ENCODE measurements at places on chromosomes 1 and 21.

DNA sequence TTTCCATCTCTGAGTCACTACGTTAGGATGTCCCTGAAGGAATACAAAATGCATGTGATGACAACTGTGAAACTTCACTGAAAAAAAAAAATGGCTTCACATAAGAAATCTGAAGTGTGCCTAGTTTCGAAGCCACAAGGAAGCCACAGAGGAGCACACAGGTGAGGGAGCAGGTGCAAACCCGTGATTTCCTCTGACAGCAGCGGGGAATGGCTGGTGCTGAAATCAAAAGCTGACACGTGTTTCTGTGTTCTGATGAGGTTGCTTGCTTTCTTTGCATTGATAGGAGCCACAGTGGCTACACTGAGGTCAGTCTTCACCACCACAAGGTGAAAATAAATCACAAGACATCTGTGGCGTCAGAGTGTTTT, 105.7 kb upstream of the TLR5 start:
- H3K4me1 ChIP-seq, result no peaks in the 10 kb centered on the region
- DNase-seq, result no peak
- H3K27ac ChIP-seq, result no peak overlapping the region
- no peak overlapping the region for H3K4me3 ChIP-seq

GRCh38 chr1:8815582-8816151, 1.8 kb downstream of the RERE start:
- peaks cover 65% of the 10 kb centered on the region for H3K4me1 ChIP-seq
- H3K36me3 ChIP-seq, result no peaks in the 10 kb centered on the region
- H3K27ac ChIP-seq, result peak overlapping the region; percentile 97
- H3K27me3 ChIP-seq, result no peaks in the 10 kb centered on the region

DNA sequence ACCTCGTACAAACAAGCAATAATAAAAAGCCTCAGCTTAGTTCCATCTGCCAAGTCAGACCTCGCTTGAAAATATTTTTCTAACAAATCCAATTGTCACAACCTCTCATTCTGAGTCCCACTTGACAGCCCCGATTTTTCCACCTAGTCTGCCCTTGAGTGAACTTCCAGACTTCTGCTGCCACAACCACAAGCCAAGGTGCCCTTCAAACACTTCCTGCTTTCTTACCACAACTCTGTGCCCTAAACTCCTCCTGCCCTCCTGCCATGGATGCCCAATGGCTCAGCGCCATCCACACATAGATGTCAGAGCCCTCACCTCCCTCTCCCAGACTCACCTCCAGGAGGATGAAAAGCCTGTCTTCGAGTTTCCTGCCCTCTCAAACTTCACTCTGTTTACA, 3.9 kb downstream of the TMPRSS2 start:
- no peak overlapping the region for H3K27ac ChIP-seq
- DNase-seq, result no peak
- no peaks in the 10 kb centered on the region for H3K27me3 ChIP-seq
- no peak overlapping the region for H3K4me3 ChIP-seq

- H3K36me3 ChIP-seq, result no peaks in the 10 kb centered on the region
- no peak for DNase-seq
- peak overlapping the region; percentile 16 for H3K4me3 ChIP-seq
- no peaks in the 10 kb centered on the region for H3K27me3 ChIP-seq
- H3K4me1 ChIP-seq, result peaks cover 20% of the 10 kb centered on the region
- H3K27ac ChIP-seq, result peak overlapping the region; percentile 89
These were observed 206.8 kb upstream of the TMEM51 start for GRCh38 chr1:14946684-14947238.

DNA sequence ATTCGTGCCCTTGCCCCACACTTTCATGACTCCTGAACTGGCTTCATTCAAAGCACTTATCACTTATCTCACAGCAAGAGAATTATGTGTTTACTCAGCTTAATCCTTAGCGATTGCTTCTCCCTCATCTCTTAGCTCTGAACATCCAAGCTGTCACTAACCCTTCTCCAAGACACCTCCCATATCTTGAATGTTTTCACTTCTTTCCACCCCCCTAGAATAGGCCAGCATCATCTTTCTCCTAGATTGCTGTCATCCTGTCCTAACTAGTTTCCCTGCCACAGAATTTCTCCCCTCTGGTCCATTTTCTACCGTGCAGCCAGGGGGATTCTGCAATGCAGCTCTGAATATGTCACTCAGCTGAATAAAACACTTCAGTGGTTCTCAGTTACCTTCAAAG, 68.6 kb upstream of the SPATA6 start:
- no peak overlapping the region for H3K27ac ChIP-seq
- no peaks in the 10 kb centered on the region for H3K36me3 ChIP-seq
- no peak overlapping the region for H3K4me3 ChIP-seq
- no peaks in the 10 kb centered on the region for H3K27me3 ChIP-seq
- DNase-seq, result no peak
- no peaks in the 10 kb centered on the region for H3K4me1 ChIP-seq

- peaks cover 30% of the 10 kb centered on the region for H3K4me1 ChIP-seq
- no peak overlapping the region for H3K4me3 ChIP-seq
These were observed 12.3 kb downstream of the BTG2 start for GRCh38 chr1:203317429-203318228.

- no peak for DNase-seq
- no peak overlapping the region for H3K27ac ChIP-seq
- no peak overlapping the region for H3K4me3 ChIP-seq
- H3K27me3 ChIP-seq, result no peaks in the 10 kb centered on the region
- H3K4me1 ChIP-seq, result peaks cover 22% of the 10 kb centered on the region
These were observed 37.3 kb downstream of the TMEM53 start for GRCh38 chr1:44636688-44637598.

GRCh38 chr1:197958438-197959305, 41.5 kb downstream of the LHX9 start:
- no peaks in the 10 kb centered on the region for H3K4me1 ChIP-seq
- no peak for DNase-seq
- no peak overlapping the region for H3K4me3 ChIP-seq
- H3K27ac ChIP-seq, result no peak overlapping the region
- H3K27me3 ChIP-seq, result no peaks in the 10 kb centered on the region

DNA sequence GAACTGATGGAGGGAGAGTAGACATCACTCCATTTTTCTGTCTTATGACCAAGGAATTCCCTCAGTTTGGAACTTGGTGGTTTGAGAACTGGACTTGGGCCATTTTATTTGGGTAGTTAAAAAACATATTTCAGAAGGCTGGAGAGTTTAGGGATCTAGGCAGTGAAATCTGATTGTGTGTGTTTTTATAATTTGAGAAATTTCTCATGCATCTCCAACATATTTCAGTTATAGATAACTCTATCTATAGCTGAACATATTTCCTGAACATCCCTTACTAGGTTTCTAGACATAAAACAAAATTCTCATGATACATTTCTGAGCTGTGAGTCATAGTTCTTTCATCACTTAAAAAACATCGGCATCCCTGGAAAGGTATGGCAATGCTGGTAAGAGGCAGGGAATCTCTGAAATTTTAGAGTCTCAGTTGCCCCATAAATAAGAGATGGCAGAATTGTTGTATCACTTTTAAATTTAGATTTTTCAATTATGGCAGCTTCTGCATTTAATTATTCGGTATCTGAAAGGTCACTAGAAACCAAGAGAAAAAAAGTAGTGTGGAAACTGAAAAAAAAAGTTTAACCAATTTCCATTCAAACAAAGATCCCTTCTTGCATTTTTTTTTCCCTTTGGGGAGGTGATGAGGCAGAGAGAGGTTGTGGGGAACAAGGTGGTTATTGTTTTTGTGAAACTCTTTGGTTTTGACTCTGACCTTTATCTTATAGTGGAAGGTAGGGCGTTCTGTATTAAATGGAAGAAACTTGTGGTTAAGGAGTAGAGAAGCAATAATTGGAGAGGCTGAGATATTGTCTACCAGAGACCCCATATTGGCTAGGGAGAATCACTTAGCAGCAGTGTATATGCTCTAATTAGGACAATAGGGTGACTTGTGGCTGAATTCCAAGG, 102.9 kb downstream of the FASLG start:
- no peaks in the 10 kb centered on the region for H3K36me3 ChIP-seq
- DNase-seq, result no peak
- no peak overlapping the region for H3K27ac ChIP-seq
- no peaks in the 10 kb centered on the region for H3K27me3 ChIP-seq
- H3K4me3 ChIP-seq, result no peak overlapping the region

DNA sequence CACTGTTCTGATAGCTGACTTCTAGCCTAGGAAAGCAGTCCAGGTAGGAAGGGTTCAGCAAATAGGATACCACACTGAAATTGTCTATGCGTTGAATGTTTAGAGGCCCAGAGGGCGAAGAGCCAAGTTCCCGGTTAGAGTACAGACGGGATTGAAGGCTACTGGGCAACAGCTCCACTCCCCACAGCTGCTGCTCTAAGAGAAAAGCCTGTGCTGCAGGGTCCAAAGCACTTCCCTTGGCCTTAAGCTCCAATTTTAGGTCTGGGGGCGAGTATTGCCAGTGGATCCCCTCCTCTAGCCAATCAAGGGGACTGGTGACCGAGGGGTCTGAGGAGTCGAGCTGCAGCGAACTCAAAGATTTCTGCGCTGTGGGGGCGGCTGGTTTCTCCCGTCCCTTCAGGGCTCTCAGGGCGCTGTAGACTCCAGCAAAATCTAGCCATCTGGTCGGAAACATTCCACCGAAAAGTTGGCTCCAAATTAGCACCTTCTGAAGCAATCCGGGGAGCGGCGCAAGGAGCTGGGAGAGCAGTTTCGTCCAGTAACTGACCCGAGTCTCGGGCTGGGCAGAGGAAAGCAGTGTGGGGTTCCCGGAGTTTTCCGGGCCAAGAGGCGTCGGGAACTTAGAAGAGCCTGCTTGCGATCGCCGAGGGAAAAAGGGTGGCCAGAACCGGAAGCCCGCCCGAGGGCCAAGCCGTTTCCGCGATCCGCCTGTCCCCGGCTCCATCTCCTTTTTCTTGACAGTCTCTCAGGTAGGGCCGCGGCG, 748 bp downstream of the PPP1R15B start:
- peaks cover 21% of the 10 kb centered on the region for H3K4me1 ChIP-seq
- peaks cover under 1% of the 10 kb centered on the region for H3K36me3 ChIP-seq
- H3K4me3 ChIP-seq, result peak overlapping the region; percentile 97
- no peak for DNase-seq
- H3K27ac ChIP-seq, result peak overlapping the region; percentile 96

DNA sequence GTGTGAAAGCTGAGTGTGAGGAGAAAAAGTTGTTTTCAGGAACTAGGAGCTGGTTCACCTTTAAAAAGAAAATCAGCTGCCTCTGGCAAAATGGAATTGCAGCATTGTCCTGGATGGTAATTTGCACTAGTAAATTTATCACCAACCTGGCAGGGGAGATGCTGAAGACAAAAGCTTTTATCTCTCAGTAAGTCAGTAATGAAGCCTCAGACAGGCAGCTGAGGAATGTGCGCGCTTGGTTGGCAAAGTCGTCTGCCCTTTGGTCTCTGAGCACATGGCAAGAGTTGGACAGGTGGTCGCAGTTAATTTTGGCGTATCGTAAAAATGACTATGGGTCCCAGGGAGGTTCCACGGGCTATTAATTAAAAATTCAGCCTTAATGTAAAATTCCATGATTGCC, 131.9 kb downstream of the BACH1 start:
- H3K27me3 ChIP-seq, result no peaks in the 10 kb centered on the region
- H3K4me1 ChIP-seq, result no peaks in the 10 kb centered on the region
- no peak overlapping the region for H3K27ac ChIP-seq
- no peaks in the 10 kb centered on the region for H3K36me3 ChIP-seq
- H3K4me3 ChIP-seq, result no peak overlapping the region
- DNase-seq, result no peak

DNA sequence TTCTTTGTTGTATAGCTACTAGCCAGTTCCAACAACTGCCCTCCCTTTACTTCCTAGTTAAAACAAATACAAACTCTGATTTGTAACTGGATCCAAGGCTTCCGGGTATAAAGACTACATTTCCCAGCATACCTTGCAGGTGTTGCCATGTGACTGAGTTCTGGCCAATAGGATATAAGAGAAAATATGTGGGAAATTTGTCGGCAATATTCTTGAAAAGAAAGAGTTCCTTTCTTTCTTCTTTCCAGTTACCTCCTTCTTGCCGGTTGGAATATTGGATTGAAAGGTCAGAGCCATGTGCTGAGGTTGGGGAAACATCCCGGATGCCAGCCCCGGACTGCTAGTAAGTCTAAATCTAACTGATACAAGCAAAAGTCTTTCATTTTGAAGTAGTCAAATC, 23.0 kb upstream of the ZBTB40 start:
- H3K4me3 ChIP-seq, result peak overlapping the region; percentile 14
- H3K27me3 ChIP-seq, result no peaks in the 10 kb centered on the region
- H3K27ac ChIP-seq, result no peak overlapping the region
- no peaks in the 10 kb centered on the region for H3K4me1 ChIP-seq

Data from spleen (tissue), 13 donors.